ENCODE measurements at places on chromosomes 5 and 9.

DNA sequence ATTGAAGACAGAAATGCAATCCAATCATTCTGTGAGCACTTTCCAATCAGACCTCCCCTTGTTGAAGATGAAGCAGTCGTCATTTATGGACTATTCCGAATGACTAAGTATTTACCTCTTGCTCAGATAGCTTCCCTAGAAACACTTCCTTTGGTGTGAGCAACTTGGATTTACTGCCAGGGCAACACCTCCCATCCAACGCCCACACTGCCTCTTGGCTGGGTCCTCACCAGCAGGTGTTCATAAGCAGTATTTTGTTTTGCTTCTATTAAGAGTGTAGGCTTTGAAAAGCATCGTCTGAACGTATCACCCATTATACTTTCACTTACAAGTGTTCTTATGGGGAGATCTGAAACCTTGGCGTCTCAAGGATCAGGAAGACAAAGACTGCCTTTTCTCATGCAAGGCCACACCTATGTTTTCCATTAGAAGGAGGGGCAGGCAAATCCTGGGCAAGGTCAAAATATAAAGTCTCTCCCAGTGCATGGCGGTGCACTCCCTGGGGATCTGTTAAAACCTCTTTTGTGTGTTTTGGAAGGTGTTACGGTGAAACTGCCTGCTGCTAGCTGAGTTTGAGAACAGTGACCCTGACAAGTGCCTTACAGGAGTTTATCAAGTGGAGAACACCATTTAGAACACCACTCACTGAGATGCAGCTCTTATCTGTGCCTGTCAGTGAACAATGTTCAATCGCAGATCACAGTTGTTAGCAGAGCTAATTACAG is 10.6 kb upstream of the MARCHF3 start:
- DNase-seq = no peak

GRCh38 chr5:144276034-144276822 is 105.6 kb downstream of the KCTD16 start:
- DNase-seq = no peak

DNA sequence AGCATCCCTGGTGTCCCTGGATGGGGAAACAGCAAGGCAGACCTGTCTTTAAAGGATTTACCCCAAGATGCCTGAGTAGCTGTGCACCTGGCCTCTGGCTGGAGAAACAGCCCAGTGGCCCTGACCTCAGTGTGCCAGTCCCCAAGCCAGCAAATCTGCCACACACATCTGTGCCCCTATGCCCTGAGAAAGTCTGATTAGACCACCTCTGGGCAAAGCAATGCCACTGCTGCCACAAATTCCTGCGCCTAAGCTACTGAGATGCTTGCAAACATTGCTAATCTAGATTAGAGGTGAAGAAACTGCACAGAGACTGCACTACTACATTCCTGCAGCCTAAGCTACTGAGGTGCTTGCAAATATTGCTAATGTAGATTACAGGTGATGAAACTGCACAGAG is 269.6 kb downstream of the CEMIP2 start:
- DNase-seq = no peak

- DNase-seq = no peak
Measured at GRCh38 chr5:116482394-116482793, 92.2 kb downstream of the SEMA6A start.

GRCh38 chr5:132647473-132647872 is 10.5 kb upstream of the IL13 start:
- DNase-seq = no peak

- peak; percentile 37 for DNase-seq
Measured at GRCh38 chr5:142109331-142110045, 909 bp downstream of the NDFIP1 start.

DNA sequence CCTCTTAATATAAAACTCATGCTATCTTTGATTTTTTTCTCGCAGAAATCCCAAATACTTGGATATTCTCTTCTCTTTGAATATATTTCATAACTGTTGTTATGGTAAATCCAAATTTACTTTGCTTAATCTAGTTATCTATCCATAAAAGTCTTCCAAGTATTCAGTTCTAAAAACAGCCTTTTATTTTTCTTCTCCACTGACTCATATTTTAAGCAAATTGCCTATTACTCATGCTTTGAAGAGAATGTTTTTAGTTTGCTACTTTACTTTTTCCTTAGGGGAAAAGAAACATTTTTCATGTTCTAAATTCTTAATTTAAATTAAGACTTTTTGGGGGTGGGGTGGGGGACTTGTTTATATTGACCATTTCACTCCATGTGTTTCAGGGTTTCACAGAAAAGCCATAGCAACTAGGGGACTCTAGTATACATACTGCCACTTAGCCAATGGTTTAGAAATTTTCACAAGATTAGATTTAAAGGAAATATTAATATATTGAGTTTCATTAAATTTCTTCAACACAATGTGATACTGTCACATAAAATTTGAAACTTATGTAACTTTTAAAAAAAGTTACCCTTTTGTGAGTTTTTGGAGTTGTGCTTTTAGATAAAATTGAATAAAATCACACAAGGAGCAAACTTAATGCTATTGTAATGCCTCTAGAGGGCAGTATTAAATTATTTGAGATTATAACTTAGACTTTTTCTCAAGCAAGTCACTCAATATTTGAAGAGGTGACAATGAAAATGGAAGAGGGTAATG is 545.8 kb upstream of the ARRDC3 start:
- DNase-seq = no peak

- no peak for DNase-seq
Measured at GRCh38 chr9:17744786-17745185, 165.9 kb downstream of the SH3GL2 start.

- no peak for DNase-seq
Measured at GRCh38 chr5:170235876-170236864, 3.4 kb downstream of the C5orf58 start.

DNA sequence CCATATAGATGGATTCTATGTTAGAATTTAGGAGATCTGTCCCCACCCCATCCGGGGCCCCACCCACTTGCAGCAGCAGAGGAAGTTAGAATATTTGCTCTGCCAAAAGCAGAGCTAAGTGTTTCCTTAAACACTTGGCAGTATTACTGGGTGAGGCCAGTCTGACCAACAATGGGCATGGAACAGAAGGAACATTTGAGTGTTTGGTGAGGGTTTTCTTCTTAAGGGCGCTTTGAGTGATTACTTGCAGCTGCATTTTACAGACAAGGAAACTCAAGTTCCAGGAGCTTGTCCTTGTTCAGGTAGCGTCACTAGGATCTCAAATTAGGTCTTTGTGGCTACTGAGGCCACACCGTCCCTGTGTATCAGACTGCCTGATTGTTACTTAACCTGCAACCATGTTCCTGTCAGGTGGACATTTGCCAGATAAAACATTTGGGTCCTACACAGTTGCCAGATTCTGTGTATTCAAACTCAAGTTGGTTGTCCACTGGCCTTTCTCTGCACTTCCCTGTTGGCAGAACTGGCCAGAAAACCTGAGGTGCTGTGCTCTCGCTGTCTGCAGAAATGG is 59.3 kb downstream of the SLC46A2 start:
- DNase-seq = no peak

- no peak for DNase-seq
Measured at GRCh38 chr9:20805766-20806165, 121.7 kb downstream of the FOCAD start.

DNA sequence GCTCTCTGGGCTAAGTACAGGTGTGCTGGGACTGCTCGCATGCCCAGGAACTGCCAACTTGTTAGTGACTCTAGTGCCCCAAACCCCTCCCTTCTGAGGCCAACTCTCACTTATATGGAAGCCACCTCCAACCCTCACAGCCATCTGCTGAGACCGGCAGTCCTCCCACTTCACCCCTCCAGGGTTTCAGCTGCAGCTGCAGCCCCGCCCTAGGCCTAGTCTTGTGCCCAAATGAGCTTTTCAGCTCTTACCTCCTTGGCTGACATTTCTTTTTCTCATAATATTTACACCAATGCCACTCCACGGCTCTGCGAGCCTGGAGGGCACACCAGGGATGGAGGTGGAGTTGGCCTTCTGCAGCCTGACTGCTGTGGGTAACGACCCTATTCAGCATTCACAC is 166.6 kb downstream of the ROR2 start:
- DNase-seq = no peak

GRCh38 chr9:106868565-106868964 is 5.6 kb downstream of the ZNF462 start:
- no peak for DNase-seq

DNA sequence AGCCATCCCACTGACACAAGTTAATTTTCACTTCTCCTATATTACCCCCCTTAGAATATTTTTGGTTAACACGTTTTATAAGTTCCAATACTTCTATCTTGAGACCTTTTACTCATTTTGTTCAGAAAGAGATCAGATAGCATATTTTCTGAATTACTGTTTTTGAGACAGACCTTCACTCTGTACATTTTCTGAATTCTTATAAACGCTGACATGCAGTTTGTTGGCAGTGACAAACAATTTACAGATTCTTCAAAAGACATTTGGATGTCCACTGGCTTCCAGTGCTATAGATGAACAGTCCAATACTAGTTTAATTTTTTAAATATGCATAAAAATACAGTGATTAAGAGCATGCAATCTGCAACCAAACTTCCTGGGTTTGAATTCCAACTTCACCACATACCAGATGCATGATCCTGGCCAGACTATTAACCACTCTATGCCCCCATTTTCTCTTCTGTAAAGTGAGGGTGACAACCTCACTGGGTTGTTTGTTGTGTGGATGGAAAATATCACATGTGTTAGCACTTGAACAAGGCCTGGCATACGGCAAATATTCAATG is 142.1 kb downstream of the AGTPBP1 start:
- DNase-seq = no peak

DNA sequence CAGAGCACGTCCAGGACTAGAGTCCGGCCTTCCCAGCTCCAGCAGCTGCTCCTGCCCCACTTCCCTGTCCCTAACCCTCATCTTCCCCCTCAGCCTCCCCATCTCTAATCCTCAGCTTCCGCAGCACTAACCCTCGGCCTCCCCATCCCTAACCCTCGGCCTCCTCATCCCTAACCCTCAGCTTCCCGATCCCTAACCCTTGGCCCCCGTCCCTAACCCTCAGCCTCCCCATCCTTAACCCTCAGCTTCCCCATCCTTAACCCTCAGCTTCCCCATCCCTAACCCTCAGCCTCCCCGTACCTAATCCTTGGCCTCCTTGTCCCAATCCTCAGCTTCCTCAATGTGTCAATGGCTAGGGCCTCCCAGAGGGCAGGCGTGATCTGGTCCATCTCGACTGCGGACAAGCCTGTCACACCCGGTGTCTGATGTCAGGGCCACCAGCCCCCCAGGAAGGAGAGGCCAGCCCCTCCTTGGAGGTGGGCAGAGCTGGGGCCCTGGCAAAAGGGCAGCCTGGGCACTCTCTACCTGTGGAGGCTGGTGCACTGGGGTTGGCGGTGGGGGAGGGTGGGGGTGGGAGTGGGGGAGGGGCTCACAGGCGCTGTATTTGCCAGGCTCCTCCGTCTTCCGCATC is 1.4 kb downstream of the OBP2B start:
- no peak for DNase-seq

- DNase-seq = no peak
Measured at GRCh38 chr5:61768692-61769281, 436.7 kb downstream of the ZSWIM6 start.

GRCh38 chr5:138536215-138536614 is 6.8 kb downstream of the ETF1 start:
- no peak for DNase-seq

- no peak for DNase-seq
Measured at GRCh38 chr9:128892221-128892921, 10.4 kb downstream of the LRRC8A start.

DNA sequence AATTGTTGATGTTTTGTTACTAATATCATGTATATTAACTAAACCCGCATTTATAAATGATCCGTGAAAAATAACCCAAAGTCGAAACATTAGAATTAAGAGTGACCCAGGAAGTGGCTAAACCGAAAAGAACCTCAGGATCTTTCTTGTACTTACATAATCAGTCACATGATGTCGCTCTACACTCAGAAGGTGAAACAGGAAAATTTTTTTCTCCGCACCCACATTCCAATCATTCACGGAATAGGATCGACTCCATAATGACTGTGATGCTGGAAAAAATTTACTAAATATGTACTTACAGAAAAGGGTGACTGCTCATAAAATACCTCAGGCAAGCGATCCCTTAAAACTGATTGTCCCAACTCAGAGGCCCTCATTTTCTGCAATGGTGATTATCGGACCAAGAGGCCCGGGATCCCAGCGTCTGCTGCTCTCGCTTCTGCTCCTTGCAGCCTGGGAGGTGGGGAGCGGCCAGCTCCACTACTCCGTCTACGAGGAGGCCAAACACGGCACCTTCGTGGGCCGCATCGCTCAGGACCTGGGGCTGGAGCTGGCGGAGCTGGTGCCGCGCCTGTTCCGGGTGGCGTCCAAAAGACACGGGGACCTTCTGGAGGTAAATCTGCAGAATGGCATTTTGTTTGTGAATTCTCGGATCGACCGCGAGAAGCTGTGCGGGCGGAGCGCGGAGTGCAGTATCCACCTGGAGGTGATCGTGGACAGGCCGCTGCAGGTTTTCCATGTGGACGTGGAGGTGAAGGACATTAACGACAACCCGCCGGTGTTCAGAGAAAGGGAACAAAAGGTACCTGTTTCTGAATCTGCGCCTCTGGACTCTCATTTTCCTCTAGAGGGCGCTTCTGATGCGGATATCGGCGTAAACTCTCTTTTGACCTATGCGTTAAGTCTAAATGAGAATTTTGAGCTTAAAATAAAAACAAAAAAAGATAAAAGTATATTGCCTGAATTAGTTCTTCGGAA is at the start of gene PCDHA12:
TSS of gene PCDHA12 (plus strand) at position 224 of the 981 bp plus-strand sequence. CDS start at position 389, 165 bp downstream.
- DNase-seq = no peak

- no peak for DNase-seq
Measured at GRCh38 chr5:5688194-5688924, 265.9 kb downstream of the ICE1 start.

DNA sequence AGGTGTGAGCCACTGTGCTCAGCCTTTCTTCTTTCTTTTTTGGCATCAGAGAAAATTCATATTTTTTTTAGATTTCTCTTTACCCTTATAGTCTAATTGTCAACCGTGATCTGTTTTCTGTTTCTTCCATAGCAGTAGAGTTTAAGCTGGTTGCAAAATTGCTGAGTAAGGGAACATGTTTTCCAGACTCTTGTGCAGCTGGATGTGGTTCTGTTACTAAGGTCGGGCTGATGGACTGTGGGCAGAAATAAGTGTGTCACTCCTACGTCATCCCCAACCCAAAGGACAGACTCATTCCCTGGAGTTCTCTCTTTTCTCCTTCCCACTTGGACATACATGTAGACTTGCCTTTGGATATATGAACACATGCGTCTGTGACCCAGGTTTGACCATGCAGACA is 64.1 kb upstream of the GOLM1 start:
- no peak for DNase-seq

GRCh38 chr5:14156650-14157492 is 13.7 kb downstream of the TRIO start:
- no peak for DNase-seq

DNA sequence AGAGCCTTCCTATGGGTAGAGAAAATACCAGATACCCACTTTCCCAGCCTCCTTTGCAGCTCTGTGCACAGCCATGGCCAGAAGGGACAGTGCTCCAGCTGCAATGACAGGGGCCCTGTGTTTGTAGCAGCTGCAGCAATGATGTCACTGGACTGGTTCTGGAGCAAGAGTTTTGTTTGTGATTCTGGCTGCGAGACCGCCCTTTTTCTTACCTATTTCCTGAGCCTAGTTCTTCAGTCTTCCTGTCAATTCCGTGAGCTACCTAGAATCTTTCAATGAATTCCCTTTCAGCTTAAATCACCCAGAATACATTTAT is 10.0 kb upstream of the BOD1 start:
- DNase-seq = no peak

All from stimulated activated CD4-positive, alpha-beta T cell treated with anti-CD3 and anti-CD28 coated beads, Interleukin-4, amount 100 ng/mL, for 48 hours (primary cell).